Anterior cingulate cortex (tissue), 58 donors: ENCODE measurements at places on chromosomes 5 and 9.

DNA sequence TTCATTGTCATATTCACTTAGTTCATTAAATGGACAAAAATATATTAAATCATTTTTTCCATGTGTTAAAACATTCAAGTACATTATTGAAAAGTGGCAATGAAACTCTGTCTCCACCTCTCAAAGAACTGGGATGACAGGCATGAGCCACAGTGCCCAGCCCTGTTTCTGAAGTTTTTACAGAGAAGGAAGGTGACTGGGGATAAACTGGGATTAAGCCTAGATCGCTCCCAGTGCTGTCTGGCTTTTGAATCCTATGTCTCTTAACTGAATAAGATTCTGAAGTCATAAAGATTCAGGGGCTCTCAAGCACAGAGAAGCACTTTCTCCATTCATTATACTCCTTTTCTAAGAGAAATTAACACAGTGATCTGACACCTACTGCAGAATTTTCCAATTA is 88.3 kb downstream of the SLC38A9 start:
- no peak for DNase-seq

DNA sequence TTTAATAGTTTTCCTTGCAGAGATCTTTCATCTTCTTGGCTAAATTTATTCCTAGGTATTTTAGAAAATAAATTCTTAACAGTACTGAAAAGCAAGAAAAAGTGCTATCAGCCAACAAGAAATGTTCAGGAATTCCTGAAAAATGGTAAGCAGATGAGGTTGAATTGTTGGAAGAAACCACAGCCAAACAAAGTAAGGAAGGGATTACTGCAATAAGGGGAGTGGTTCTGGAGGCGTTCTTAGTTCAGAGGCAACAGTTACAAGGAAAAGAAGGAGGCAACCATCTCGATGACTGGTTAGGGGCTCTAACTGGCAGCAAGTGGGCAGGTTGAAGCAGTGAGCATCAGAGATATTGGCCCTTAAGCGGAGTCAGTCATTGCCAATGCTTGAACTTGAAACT is 12.8 kb upstream of the OR13J1 start:
- no peak for DNase-seq

DNA sequence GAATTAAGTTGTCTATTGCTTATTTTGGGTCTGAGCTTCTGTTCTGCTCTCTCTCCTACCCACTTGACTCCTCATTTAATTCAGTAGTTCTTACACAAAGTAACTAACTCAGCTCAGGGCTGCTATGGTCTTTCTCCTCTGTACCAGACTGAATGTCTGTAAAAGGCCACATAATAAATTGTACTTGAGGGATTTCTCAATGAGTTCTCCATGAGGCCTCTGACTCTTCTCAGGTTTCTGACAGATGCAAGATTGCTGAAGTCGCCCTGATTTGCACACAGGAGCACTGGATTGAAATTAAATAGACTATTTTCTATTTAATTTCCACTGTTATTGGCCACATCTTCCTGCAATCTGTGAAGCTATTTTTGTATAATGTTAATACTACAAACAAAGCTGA is 2.9 kb downstream of the IQGAP2 start:
- no peak for DNase-seq

DNA sequence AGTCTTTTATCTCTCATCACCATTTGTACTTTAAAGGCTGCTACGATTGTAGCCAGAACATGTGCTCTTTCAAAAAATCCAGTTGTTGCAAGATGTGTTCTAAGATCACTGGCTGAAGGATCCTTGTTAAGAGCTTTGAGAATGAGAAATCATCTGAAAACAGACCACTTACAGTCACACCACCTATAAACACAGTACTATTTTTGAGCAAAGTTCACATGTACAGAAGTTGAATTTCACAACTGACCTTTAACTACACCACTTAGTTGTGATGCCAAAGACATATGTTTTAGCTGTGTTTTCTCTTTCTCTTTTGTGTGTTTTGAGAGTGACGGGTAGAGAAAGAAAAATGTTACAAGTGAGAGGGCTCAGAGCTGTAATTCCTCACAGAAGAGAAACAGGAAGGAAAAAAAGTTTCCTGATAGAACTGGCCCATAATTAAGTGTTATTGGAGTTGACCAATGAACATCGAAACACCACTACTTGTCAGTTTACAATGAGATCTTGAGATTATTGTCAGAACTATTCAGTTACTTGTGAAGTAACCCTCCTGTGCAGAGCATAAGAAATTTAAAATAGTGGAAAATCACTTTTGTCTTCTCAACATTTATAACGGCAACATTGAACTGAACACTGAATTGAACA is 245.4 kb downstream of the MLLT3 start:
- DNase-seq, result no peak

- no peak for DNase-seq
These were observed 1084.0 kb upstream of the CDH18 start for GRCh38 chr5:21071986-21072385.
